Lung microvascular endothelial cell (primary cell): ENCODE measurements at places on chromosomes 7 and 10. TPM values are rescaled to one million over a fixed set of nuclear protein-coding genes. Genes with fewer than 3 reads are reported as not detected.

- DNase-seq, result no peak
Measured at GRCh38 chr10:71598621-71599055, 120.9 kb downstream of the C10orf105 start.

DNA sequence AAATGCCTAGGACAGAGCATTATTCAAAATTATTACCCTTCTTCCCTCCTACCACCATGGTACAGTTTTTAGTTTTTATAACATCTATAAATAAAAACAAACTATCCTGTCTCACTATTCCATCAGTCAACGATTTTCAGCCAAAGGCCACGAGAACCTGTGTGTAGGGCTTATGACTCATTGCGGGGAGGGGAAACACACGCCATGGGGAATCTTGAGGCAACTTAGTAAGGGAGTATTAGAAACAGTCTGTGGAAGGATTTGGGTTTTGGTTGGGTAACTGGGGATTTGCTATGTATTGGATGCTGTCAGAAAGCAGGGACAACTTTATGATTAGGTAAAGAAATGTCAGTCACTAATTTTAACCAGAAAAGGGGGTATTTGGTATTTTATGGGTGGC lies 14.7 kb downstream of the GPR141 start:
- no peak for DNase-seq

GRCh38 chr10:44186150-44186549 lies 198.7 kb downstream of the CXCL12 start:
- DNase-seq, result no peak

DNA sequence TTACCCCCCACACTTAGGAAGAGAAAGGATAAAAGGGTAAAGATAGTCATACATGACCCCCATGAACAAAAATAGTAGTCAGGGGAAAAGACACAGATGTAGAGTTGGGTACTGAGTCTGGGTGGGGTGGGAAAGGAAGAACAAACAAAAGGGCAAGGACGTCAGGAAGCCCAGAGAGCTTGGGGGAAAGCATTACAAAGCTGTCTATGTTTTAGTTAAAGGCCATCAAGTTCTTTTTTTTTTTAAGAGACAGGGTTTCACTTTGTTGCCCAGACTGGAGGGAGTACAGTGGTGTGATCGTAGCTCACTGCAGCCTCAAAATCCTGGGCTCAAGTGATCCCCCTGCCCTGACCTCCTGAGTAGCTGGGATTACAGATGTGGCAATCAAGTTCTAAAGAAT lies 98.4 kb upstream of the PDLIM1 start:
- DNase-seq, result no peak

- peak; percentile 36 for DNase-seq
Measured at GRCh38 chr7:1951159-1951536, 281.1 kb downstream of the ELFN1 start.

DNA sequence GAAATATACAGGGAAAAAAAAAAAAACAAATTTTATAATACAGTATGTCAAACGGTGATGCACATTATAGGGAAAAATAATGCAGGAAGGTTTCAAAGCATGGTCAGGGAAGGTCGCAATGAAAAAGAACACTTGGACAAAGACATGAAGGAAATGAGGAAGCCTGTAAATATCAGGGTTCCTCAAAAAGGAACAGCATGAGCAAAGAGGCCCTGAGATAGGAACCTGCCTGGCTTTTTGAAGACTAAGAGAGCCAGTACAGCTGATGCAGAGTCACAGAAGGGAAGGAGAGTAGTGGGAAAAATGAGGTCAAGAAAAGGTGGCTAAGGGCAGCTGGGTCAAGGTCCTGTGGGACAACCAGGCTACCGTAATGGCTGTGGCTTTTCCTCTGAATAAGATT lies 1.9 kb downstream of the VPS41 start:
- no peak for DNase-seq

DNA sequence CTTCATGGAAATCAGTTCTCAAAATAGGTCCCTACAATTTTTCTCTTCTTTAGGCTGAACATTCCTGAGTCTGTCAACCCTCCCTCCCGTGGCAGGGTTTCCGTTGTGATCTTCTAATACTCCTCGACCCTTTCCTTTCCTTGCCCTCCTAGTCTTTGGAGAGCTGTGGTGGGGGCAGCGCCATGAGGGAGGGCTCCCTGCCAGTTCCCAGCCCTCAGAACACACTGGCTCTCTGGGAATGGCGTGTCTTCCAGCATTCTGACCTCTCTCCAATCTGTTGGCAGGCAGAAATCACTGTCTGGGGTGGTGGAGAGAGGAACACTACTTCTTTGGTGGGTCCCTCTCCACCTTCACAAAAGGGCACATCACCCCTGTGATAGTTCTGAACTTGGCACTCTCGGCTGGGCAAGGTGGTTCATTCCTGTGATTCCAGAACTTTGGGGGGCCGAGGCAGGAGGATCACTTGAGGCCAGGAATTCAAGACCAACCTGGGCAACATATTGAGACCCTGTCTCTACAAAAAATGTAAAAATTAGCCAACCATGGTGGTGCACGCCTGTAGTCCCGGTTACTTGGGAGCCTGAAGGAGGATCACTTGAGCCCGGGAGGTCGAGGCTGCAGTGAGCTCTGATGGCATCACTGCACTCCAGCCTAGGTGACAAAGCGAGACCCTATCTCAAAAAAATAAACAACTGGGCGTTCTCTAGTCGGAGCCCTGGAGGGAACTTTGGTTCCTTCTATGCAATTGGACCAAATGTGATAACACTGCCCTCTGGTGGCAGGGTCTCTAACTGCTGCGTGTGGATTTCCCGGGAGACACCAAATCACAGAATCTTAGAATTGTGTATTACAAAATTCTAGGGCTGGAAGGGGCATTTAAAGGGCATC lies 13.1 kb upstream of the ARPC1A start:
- peak; percentile 57 for DNase-seq

GRCh38 chr10:30782537-30783461 lies 153.2 kb upstream of the LYZL2 start:
- DNase-seq, result no peak

GRCh38 chr10:128466831-128467371 lies 340.7 kb upstream of the MKI67 start:
- DNase-seq, result no peak

- no peak for DNase-seq
Measured at GRCh38 chr10:34080485-34081346, 734.4 kb downstream of the PARD3 start.

GRCh38 chr7:26200444-26201246 lies at the start of gene HNRNPA2B1:
TSS of gene HNRNPA2B1 (minus strand) at chr7:26200746. CDS start at chr7:26200577, 169 bp downstream.
- peak; percentile 99 for DNase-seq

- DNase-seq, result no peak
Measured at GRCh38 chr10:121975295-121976086, 474 bp upstream of the NSMCE4A start.

- no peak for DNase-seq
Measured at GRCh38 chr10:104034401-104035193, 51.1 kb downstream of the COL17A1 start.

- DNase-seq, result peak; percentile 90
Measured at GRCh38 chr7:94698275-94698674, 42.3 kb upstream of the SGCE start.

DNA sequence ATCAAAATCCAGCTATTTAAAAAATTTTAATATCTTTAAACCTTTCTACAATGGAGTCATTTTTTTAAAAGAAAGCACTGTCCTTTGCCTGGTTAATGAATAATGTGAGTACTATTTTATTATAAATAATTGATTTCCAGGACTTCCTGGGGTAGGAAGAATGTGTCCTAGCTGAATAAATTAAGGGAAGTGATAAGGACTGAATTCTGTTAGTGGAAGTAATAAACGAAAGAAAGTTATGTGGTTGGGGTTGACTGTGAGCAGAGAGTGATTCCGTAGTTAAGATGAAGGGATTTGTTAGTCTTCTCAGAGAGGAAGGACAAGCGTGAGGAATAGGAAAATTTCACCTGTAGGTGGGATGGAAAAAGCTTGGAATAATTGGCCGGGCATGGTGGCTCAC lies 59.1 kb downstream of the AHCYL2 start:
- DNase-seq, result peak; percentile 63

GRCh38 chr10:22764639-22765038 lies 50.3 kb upstream of the PIP4K2A start:
- DNase-seq, result no peak

DNA sequence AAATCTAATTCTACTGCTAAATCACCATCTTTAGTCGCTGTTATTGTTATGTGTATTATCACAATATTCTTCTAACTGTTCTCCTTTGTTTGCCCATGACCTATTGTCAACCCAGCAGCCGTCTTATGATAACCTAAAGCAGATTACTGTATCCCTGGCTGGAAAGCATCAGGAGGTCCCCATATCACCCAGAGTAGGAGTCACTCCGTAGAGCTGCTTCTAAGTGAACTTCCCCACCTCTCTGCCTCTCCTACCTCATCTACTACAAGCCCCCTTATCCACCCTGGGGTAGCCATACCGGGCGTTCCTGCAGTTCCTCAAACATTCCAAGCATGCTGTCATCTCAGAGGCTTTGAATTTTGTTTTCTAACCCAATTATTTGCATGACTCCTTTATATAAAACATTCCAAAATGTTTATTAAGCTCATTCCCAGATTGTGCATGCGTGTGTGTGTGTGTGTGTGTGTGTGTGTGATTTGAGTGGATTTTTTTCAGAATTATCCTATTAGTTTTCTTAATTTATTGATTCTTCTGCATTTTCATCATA lies 39.7 kb downstream of the POU6F2 start:
- no peak for DNase-seq

GRCh38 chr10:70690589-70690988 lies 18.3 kb downstream of the ADAMTS14 start:
- no peak for DNase-seq

The FAM25A gene
- total RNA-seq, result not detected in 2 replicates

The ACTR3C gene
- 2.6 and 8.3 TPM in 2 replicates for total RNA-seq

The SERPINE1 gene
- total RNA-seq, result 68.3 and 170 TPM in 2 replicates

The AKR1B15 gene
- not detected in 2 replicates for total RNA-seq

The RBP4 gene
- total RNA-seq, result not detected in 2 replicates

The KCTD7 gene
- 3.5 and 6.3 TPM in 2 replicates for total RNA-seq

The NKX1-2 gene
- total RNA-seq, result not detected in 2 replicates

The ARPC1B gene
- 275 and 340 TPM in 2 replicates for total RNA-seq

The GRM3 gene
- total RNA-seq, result not detected in 2 replicates

The VPS37D gene
- 2.6 and 2.8 TPM in 2 replicates for total RNA-seq

The GATA3 gene
- total RNA-seq, result under 0.01 TPM in 2 replicates

The FOXI2 gene
- not detected in 2 replicates for total RNA-seq
